ENCODE measurements at places on chromosomes 3 and 15.

DNA sequence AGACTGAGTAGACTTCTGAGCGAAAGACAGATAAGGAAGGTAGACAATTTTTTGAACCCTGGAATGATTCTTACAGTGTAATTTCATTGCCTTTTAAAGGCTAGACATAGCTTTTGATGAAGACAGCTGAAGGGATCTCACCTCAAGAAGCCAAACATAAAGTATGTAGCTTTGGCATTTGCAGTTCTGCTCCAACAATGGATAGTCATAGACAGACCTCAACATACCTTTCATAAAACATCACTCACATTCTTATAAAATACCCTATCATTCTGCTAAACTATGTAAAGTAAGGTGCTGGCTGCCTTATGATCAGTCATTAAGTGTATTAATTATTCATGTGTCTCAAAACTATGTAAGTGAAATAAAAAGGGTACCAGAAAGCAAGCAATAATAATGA is 70.0 kb downstream of the UBE3A start:
- DNase-seq = peak; percentile 41

DNA sequence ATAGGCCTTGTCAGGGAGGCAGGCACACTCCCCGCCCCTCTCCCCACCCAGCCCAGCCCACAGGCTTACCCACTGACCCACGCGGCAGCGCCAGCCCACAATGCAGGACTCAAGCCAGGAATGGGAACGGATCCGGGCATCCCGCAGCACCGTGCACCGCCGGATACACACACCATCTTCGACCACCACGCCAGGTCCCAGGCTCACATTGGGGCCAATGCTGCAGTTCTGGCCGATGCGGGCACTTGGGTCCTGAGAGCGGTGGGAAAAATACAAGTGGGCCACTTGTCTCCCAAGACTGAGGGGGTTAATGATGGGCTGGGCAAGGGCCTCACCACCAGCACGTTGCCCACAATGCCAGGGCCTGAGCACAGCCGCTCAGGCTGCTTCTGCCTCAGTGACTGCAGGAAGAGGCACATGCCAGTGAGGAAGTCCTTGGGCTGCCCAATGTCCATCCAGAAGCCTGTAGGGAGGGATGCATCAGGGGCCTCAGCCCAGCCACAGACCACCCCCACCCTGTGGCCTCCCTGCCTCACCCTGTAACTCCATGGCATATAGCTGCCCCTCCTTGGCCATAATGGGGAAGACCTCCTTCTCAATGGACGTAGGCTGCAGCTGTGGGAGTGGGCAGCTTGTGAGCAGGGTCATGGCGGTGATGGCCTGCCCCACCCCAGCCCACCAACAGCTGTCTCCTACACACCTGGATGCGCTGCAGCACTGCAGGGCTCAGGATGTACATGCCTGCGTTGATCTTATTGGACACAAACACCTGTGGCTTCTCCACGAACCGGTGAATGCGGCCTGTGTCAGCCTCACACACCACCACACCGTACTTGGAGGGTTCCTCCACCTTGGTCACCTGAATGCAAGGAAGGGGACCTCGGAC is 1.6 kb downstream of the GMPPB start:
- DNase-seq = no peak

DNA sequence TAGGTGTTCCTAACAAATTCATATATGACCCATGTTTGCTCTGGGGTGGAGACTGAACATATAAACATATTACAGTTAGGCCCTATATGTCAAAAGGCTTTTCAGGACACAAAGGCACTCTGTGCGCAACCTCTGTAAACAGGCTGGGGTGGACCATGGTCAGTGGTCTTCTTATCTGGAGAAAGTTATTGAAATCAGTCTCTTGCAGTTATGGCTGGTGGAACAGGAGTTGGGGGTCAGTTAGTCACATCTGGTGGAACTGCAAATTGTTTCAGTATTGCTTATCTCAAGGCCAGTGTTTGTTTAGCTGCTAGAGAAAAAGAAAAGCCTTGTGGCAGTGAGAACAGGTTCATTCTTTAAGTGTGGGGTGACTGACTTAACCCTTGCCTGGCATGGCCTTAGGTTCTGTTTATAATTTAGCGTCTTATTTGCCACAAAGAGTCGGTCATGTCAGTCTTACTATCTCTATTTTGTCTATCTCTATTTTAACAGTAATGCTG is 5.9 kb upstream of the GP9 start:
- no peak for DNase-seq

GRCh38 chr3:120192159-120192558 is 92.9 kb downstream of the GPR156 start:
- no peak for DNase-seq

- DNase-seq = no peak
These were observed 18.8 kb downstream of the CXCR6 start for GRCh38 chr3:45962033-45962432.

All from cardiac fibroblast (primary cell).